GM06990 (cell line): ENCODE measurements at places on chromosomes 6 and 20.
A peak's percentile ranks its signal among the peaks of the same experiment; 100 is the strongest.

GRCh38 chr6:99092461-99092860 lies 144.7 kb upstream of the FBXL4 start:
- DNase-seq = no peak

DNA sequence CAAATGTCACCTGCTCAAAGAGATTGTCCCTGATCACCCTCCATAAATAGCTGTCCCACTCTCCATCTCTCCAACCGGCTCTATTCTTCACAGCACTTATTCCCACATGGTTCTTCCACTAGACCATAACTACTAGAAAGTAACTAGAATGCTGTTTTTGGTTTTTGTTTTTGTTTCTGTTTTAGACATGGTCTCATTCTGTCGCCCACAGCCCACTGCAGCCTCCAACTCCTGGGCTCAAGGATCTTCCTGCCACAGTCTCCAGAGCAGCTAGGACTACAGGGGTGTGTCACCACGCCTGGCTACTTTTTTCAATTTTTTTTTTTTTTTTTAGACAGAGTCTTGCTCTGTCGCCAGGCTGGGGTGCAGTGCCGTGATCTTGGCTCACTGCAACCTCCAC lies 12.2 kb downstream of the MMP24 start:
- DNase-seq = no peak

- no peak for DNase-seq
These were observed 19.9 kb upstream of the NRN1 start for GRCh38 chr6:6026513-6027205.

DNA sequence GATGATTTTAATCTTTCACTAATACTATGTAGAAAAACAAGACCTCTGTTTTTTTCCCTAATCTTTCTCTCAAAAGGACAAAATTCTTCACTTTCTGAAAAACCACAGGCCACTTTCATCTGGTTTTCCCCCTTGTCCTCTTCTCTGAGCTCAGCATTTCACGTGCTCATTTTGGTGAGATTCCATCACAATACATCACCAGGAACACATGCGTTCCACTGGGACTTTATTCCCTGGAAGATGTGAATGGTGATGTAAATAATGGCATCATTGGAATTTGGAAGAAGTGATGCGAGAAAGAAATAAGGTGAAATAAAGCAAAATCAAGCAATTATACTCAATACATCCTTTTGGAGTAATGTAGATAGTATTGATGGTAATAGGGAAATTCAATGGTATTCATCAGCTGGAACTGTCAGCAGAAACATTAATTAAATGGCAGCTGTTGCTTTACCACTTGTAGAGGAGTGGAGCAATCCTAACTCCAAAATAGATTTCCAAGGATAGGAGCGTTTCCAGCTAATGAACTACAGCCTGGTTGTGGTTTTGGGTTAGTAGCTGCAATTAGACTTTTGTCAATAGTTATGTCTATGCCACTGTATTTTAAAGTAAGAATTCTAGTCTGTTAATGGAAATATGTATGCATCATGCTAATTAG lies 11.5 kb downstream of the FILIP1 start:
- DNase-seq = no peak

DNA sequence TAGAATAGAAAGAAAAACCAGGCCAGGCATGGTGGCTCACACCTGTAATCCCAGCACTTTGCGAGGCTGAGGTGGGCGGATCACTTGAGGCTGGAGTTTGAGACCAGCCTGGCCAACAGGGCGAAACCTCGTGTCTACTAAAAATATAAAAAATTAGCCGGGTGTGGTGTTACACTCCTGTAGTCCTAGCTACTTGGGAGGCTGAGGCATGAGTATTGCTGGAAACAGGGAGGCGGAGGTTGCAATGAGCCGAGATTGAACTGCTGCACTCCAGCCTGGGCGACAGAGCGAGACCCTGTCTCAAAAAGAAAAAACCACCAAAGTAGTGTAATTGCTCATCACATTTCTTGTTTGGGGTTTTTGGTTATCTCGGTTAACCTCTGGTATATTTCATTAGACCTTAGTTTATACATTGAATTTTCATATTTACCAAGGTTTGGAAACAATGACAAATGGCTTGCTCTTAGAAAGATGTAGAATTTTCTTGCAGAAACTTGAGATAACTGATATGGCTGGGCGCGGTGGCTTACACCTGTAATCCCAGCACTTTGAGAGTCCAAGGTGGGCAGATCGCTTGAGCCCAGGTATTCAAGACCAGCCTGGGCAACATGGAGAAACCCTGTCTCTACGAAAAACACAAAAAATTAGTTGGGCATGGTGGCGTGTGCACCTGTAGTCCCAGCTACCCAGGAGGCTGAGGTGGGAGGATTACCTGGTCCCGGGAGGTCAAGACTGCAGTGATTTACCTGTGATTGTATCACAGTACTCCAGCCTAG lies 14.2 kb downstream of the ITCH start:
- peak; percentile 74 for DNase-seq

DNA sequence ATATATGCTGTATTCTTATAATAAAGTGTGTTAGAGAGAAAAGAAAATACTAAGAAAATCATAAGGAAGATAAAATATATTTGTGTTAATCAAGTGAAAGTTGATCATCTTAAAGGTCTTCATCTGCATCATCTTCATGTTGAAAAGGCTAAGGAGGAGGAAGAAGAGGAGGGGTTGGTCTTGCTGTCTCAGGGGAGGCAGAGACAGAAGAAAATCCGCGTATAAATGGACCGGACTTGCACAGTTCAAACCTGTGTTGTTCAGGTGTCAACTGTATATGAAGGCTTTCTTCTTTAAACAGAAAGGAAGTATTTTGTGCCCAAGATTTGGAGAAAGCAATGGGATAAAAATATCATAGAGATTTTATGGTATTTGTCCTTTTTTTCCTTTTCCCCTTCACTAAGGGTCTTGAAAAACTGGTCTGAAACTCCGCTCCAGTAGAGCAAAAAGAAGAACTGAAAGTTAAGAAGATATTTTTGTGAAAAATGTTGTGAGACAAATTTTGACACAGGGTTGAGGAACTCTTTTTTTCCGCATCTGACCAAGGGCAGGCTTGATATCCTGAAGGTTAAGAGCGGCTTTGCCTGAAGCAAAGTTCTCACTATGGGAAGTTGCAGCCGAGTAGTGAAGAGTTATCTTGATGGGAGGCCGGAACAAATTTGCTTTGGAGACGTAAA lies 350.7 kb downstream of the LAMA2 start:
- DNase-seq = peak; percentile 9

- DNase-seq = no peak
These were observed 4.7 kb upstream of the SLC22A2 start for GRCh38 chr6:160263196-160263939.

- DNase-seq = no peak
These were observed 16.8 kb upstream of the BNIP5 start for GRCh38 chr6:36353411-36353915.

GRCh38 chr6:124535746-124536145 lies 426.5 kb upstream of the RNF217 start:
- DNase-seq = no peak

GRCh38 chr6:13992417-13993055 lies 67.8 kb downstream of the RNF182 start:
- no peak for DNase-seq

GRCh38 chr6:69957985-69958559 lies 91.7 kb downstream of the COL19A1 start:
- no peak for DNase-seq

- no peak for DNase-seq
These were observed 128.0 kb downstream of the PHACTR1 start for GRCh38 chr6:12844284-12845223.

DNA sequence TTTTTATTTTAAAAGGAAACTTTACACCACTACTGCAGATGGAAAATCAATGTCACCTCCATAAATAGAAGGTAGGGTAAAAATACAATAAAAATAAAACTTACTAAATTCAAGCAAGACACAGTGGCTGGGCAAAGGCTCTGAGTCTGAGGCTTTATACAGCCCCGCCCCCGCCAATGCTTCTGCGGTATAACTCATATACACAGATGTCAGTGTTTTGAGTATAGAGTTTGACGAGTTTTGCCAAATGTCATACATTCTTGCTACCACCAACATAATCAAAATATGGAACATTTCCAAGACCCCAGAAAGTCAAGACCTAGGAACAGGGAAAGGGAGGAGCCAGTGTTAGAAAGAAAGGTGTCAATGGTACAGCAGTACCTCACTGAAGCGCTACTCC lies 12.8 kb downstream of the NFATC2 start:
- DNase-seq = no peak

DNA sequence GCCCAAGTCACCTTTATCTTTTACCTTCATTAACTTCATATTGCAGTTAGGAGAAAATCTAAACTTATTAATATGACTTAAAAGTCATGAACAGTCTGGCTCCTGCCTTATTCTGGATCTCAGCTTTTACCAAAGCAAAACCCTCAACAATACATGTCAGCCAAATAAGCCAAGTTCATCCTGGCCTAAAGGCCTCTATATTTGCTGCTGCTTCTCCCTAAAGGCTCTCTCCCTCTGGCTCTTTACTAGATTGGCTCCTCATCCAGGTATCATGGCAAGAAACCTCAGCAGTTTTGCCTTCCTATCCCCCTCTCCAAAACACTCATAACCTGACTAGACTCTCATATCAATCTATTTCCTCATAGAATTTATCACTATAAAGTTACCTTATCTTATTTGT lies 11.1 kb downstream of the LMBRD1 start:
- DNase-seq = no peak

- no peak for DNase-seq
These were observed 2.9 kb downstream of the RIPOR2 start for GRCh38 chr6:24932832-24933231.

- DNase-seq = no peak
These were observed 118.1 kb downstream of the TOX2 start for GRCh38 chr20:44032583-44033331.
